ENCODE measurements at places on chromosomes 1 and 21.
A peak's percentile ranks its signal among the peaks of the same experiment; 100 is the strongest.

- DNase-seq, result no peak
Measured at GRCh38 chr1:91564888-91565701, 64.4 kb downstream of the CDC7 start.

DNA sequence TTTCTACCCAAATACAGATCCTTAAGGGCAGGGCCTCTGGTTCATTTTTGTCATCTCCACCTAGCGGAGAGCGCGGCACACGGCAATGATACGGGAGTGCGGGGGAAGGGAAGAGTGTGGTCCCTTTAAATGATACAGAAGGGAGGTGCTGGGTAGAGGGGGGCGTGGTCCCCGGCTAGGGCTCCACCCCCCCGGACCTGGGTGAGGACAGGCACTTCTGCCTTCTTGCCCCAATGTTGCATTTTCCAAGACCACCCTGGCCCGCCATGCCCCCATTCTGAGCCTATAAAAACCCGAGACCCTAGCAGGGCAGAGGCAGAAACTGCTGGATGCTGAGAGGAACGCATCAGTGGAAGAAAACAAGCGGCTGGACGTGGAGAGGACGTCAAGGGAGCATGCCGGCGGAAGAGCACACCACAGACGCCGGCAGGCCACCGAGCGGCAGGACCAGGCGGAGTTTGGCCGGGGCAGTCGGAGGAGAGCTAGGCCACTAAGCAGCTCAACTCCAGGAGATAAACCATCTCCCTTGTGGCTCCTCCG is 30.0 kb downstream of the LRRC3 start:
- DNase-seq, result no peak

DNA sequence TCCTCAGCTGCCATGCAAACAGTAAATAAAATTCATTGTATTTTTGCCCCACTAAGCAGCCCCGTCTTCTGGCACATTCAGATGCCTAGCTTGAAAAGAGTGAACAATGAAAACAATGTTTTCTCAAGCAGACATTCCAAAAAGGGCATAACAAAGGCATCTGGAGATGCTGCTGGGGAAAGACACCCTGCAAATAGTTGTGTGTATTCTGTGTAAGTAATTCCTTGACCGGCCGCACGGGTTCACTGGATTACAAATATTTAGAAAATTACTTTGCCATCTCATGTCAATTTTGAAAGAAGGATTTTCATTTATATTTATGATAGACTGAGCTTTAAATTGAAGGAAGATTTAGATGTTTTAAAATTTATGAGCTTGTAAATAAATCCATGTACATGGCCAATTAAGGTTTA is 142.2 kb downstream of the SLC45A1 start:
- DNase-seq, result no peak

DNA sequence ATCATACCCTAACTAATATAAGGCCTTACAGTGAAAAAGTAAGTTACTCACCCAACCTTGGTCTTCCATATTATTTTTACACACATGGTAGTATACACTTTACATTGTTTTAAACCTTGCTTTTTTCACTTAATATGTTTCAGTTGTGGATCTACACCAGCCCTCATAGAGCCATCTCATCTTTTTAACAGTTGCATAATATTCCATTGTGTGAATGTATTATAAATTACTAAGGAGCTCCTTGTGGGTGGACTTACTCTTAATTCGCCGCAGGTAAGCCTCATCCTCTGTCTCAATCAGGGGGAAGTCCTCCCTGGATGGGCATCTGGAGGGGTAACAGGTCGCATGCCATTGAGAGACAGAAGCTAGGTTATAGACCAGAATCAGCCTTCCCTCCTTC is 13.2 kb downstream of the RXFP4 start:
- DNase-seq, result no peak

DNA sequence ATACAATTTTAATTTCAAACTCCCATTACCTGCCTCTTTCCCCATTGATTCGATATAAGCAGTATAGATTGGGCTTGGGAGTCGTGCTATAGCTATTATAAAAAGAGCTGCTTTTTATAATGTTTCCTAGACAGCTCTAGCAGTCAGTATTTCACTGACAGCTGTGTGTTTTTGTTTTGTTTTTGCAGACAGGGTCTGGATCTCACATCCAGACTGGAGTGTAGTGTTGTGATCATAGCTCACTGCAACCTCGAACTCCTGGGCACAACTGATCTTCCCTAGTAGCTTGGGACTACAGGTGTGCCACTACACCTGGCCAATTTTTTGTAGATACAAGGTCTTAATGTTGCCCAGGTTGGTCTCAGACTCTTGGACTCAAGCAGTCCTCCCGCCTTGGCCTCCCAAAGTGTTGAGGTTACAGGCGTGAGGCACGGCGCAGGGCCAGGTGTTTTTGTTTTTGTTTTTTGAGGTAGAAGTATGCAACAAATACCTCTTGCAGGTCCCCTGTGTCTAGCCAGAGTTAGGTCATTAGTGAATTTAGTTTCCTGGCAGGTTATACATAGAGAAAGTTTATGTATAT is 1.7 kb downstream of the NASP start:
- no peak for DNase-seq

- no peak for DNase-seq
Measured at GRCh38 chr1:98781906-98782305, 120.4 kb downstream of the SNX7 start.

- DNase-seq, result no peak
Measured at GRCh38 chr1:94413311-94413710, 4.9 kb upstream of the ABCD3 start.

GRCh38 chr1:220748089-220748934 is at the start of gene MTARC2:
Gene MTARC2 (plus strand): TSS chr1:220748322. CDS start chr1:220748532, 210 bp downstream.
- DNase-seq, result peak; percentile 56

DNA sequence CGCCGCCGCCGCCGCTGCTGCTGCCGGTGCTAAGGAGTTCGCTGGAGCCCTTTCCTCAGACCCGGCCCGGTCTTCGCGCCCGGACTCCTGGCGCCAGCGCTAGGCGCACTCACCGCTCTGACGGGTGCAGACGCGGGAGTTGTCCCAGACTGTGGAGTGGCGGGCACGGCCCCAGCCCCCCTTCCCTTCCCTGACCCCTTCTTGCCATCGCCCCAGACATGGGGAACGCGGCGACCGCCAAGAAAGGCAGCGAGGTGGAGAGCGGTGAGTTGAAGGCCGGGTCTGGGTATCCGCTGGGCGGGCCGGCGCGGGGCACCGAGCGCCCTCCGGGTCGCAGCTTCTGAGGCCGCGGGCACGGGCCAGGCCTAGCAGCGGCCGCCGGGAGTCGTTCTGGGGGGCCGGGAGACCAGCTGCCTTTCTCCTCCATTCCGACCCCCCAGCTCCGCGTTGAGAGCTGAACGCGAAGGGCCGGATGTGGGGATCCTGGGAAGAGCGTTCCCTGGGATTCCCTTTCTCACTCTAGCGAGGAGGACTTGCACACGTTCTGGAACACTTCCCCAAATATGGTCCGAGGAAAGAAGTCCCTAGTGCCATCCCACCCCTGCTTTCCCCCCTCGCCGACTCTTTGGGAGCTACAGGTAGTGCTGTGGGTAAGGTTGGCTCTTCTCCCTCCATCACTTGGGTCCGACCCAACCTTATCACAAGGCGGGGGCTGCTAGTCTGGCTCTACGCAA is 65.8 kb upstream of the PRKACB start:
- DNase-seq, result no peak

GRCh38 chr1:76615253-76616035 is 251.8 kb upstream of the ST6GALNAC5 start:
- DNase-seq, result no peak

GRCh38 chr1:184389446-184389845 is 2.6 kb downstream of the C1orf21 start:
- no peak for DNase-seq

GRCh38 chr1:92356956-92357355 is 58.1 kb downstream of the RPAP2 start:
- DNase-seq, result no peak

DNA sequence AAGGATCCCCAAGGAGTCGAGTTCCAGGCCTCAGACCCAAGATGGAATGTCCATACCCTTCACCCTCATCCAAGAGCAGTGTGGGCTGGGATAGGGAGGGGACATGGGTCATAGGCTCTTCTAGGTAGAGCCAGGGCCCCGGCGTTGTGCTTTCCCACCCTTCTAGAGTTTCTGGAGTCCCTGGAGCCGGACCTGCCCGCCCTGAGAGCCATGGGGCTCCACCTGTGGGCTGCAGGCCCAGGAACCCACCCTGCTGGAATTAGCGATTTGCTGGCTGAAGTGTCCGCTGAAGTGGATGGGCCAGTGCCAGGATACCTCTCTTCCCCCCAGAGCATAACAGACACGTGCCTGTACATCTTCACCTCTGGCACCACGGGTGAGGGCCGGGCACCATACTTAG is 1.1 kb downstream of the SLC27A3 start:
- DNase-seq, result no peak

GRCh38 chr1:171909711-171910110 is 68.4 kb downstream of the DNM3 start:
- DNase-seq, result no peak

GRCh38 chr1:5572794-5573193 is 419.4 kb downstream of the NPHP4 start:
- no peak for DNase-seq

GRCh38 chr1:234515821-234516241 is 36.9 kb upstream of the TARBP1 start:
- DNase-seq, result no peak

DNA sequence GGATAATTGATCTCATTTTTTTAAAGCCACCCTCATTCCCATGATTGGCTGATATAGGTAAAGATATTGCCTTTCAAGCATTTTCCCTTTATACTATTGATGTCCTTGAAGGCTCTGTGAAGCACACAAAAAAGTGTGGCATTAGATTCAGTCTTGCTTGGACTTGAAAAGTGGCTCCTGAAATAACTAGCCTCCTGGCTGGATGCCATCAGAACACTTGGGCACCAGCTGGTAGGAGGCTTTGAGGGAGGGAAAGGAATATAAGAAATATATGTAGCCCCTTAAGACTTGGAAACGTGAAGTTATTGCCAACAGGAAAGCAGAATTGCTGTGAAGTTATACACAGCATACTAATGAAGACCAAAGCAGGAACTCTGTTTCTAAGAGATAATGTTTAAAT is 14.1 kb downstream of the MTR start:
- no peak for DNase-seq

GRCh38 chr1:160096274-160097116 is 1.9 kb downstream of the IGSF8 start:
- DNase-seq, result no peak

DNA sequence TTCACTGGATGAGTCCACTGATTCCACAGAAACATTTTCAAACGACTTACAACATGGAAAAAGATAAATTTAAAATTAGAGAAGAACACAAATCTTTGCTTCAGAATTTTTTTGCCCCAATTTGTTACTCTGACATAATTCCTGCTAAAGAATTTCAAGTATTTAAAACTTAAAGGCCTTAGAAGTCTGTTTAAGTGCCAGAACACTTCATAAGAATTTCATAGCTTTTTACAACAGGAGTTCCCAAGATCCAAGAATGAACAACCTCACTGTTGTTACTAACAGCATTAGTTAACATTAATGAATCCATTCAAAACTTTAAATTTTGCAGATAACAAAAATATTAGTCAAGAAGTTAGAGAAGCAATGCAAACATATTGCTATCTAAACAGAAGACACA is 31.7 kb downstream of the ARHGAP29 start:
- no peak for DNase-seq

DNA sequence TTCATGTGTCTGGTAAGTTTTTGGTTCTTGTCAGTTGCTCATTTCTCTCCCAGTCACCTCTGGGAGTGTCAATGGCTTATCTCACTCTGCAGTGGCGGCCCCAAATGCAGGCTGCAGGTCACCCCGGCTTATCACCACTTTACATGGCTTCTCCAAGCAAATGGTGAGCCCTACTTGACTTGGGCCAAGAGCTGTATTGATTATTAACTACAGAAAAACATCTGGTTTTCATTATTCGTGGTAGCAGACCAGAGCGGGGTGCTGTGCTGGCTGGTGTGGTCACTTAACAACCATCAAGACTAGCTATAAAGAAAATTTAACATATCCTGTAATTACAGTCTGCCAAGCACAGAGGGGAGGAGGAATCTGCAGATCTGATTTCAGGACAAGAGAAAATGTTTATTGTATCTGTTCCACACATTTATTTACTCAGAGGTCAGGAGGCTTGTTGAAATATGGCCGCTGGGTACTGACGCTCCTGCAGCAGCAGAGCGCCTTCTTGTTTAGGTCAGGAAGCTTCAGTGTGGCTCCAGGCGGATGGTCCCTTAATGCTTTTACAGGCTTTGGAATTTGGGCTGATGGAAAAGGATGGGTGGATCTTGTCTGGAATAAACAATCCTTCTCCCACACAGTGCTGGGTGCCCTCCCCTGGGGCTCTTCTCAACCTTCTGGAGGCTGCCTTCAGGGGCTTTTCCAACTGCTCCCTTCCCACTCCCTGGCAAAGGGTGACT is 87.8 kb downstream of the HLX start:
- no peak for DNase-seq

DNA sequence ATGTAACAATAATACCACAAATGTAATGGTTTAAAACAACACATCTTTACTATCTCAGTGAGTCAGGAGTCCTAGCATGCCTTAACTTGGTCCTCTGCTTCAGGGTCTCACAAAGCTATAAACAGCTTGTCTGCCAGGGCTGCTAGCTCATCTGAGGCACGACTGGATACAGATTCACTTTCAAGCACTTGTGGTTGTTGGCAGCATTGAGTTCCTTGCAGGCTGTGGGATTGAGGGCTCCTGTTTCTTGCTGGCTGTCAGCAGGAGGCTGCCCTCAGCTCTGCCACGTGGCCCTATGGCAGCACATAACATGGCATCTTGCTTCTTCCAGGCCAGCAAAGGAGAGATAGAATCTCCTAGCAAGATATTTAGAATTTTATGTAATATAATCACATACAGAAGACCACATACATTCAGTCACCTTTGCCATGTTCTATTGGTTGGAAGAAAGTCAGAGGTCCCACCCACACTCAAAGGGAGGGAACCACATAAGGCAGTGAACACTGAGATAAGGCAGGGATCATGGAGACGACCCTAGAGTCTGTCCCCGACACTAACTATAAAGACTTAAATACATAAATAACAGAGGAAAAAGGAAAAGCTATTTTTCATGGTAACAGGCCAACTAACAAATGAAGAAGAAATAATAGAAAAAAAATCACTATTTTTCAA is 18.9 kb upstream of the IPP start:
- no peak for DNase-seq
